ENCODE measurements at places on chromosomes 16 and 17.
A peak's percentile ranks its signal among the peaks of the same experiment; 100 is the strongest.

DNA sequence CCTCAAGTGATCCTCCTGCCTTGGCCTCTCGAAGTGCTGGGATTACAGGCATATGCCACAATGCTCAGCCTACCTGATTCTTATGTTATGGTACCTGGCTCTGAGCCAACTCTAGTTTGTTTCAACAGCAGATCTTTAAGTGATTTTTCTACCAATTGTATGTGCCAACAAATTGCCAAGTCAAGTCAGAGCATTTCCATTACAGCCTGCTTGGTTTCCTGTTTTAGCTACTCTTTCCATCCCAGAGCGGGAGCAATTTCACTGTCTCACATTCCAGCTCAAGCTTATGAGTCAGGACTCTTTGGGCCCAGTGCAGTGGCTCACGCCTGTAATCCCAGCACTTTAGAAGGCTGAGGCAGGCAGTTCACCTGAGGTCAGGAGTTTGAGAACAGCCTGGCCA, 30.8 kb upstream of the RBBP6 start:
- DNase-seq: peak; percentile 87

- no peak for DNase-seq
Observed at GRCh38 chr17:78129351-78130089, 965 bp upstream of the TMC6 start.

GRCh38 chr17:81309140-81309858, 14.2 kb upstream of the SLC38A10 start:
- DNase-seq: peak; percentile 28

- no peak for DNase-seq
Observed at GRCh38 chr17:50665838-50666237, 31.2 kb downstream of the ABCC3 start.
